Osteocyte (in vitro differentiated cells): ENCODE measurements at places on chromosomes 2 and 18. TPM values are rescaled to one million over a fixed set of nuclear protein-coding genes. Genes with fewer than 3 reads are reported as not detected.

FER1L5 gene
- total RNA-seq, result 0.13 TPM in 1 of 2 replicates, not detected in the other

COL4A3 gene
- total RNA-seq, result 0.32 and 0.57 TPM in 2 replicates

GEN1 gene
- total RNA-seq, result 5.5 and 11.0 TPM in 2 replicates

CD8A gene
- not detected in 2 replicates for total RNA-seq

RFTN2 gene
- total RNA-seq, result 29.4 and 30.6 TPM in 2 replicates

MC5R gene
- not detected in 2 replicates for total RNA-seq

DSG2 gene
- total RNA-seq, result 16.6 and 18.5 TPM in 2 replicates

DNA sequence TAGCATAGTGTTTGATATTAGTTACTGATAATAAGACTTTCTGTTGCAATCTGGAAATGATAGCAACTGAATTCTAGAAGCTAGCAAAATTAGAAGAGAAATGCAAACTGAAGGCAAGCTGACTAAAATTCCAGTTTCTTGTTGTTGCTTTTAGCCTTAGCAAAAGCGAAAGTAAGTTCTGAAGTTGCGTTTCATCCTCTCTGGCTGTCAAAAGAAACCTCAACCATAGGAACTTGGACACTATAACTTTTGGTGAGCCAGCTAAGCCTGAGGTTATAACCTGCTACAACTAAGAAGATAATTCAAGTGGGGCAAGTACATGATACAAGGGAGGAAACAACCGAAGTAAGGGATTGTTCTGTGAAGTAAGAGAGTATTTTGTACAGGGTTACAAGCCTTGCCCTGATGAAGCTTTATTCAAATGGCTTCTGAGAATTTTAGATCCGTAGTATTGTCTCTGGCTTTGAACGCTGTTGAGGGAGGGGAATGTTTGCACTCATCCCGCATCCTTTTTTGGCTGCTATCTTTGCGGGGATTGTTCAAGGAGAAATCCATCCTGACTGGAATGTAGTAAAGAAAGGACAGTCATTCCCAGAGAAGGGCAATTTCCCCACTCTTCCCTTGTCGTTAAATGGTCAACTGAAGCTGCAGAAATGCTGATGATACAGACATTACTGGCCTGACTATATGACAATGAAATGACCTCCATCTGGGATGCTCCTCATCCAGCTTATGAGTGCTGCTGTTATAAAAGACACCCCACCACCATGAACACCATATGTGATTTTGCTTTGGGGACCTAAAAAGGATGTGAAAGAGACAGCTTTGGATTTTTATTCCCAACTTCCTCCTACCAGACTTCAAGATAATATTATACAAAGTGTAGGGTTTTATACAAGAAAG is 7.0 kb upstream of the TMX3 start:
- no peaks in the 10 kb centered on the region for H3K36me3 ChIP-seq
- H3K4me1 ChIP-seq, result peaks cover 6% of the 10 kb centered on the region
- H3K27me3 ChIP-seq, result no peaks in the 10 kb centered on the region
- H3K4me3 ChIP-seq, result peak overlapping the region; percentile 39

- no peak overlapping the region for H3K4me3 ChIP-seq
- no peaks in the 10 kb centered on the region for H3K36me3 ChIP-seq
- H3K4me1 ChIP-seq, result no peaks in the 10 kb centered on the region
- H3K27me3 ChIP-seq, result no peaks in the 10 kb centered on the region
These were observed 881.3 kb downstream of the LRRTM4 start for GRCh38 chr2:76640905-76641304.

GRCh38 chr2:81767187-81767912 is 1462.8 kb upstream of the LRRTM1 start:
- H3K27ac ChIP-seq, result no peak overlapping the region
- no peak overlapping the region for H3K4me3 ChIP-seq
- H3K36me3 ChIP-seq, result no peaks in the 10 kb centered on the region
- no peaks in the 10 kb centered on the region for H3K27me3 ChIP-seq
- no peak for DNase-seq

DNA sequence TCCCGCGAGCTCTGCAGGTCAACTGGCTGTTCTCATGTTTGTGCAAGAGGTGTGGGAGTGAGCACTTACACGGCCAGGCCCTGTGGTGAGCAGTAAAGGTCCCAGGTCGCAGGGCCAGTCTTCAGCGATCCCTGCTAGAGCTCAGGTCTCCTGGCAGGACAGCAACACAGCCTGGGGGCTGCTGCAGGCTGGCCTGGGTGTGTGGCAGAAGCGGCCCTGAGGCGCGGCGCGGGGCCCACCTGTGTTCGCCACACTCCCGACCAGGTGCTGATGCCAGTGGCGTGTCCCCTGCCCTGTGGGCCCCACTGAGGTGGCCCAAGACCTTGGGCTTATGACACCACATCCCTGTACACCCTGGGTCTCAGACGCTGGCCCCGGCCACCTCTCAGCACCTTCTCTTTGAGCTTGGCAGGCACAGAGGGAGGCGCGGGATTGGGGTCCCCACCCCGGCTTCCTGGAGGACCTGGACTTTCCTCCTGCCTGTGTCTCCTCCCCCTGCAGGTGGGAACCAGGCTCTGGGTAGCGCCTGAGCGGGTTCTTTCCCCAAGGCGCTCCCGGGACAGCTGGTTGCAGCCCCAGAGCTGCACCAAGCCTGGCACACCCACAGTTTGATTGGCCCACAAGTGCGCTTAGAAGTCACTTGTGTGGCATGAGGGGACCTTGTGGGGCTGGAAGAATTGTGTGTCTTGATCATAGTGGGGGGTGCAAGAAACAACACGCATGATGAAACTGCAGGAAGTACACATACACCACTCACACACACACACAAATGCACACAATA is 59.2 kb downstream of the TWIST2 start:
- DNase-seq, result no peak
- no peaks in the 10 kb centered on the region for H3K27me3 ChIP-seq
- no peaks in the 10 kb centered on the region for H3K36me3 ChIP-seq

- no peaks in the 10 kb centered on the region for H3K4me1 ChIP-seq
- no peaks in the 10 kb centered on the region for H3K27me3 ChIP-seq
- H3K4me3 ChIP-seq, result no peak overlapping the region
- H3K36me3 ChIP-seq, result no peaks in the 10 kb centered on the region
- no peak overlapping the region for H3K27ac ChIP-seq
- DNase-seq, result no peak
These were observed 245.8 kb downstream of the KCNE4 start for GRCh38 chr2:223297788-223298187.

- H3K36me3 ChIP-seq, result no peaks in the 10 kb centered on the region
- peaks cover 6% of the 10 kb centered on the region for H3K27me3 ChIP-seq
- H3K27ac ChIP-seq, result no peak overlapping the region
- H3K4me1 ChIP-seq, result no peaks in the 10 kb centered on the region
These were observed 393.3 kb upstream of the HNRNPA3 start for GRCh38 chr2:176819306-176819705.

DNA sequence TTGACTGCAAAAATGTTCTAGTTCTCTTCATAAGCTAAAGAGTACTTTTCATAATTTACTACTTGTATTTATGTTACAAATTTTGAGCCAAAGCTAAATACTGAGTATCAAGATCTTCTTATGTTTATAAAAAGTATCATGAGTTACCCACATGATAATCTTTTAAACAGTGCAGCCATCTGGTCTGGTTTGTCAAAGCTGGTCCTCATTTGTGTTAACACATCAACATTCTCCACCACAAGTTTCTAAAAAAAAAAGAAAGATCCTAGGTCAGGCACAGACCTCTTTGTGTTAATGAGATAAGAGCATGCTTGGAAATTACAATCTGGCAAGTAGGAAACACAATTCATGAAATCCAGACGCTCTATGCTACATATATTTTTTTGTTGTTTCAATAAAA is 75.5 kb upstream of the FRZB start:
- H3K4me3 ChIP-seq, result no peak overlapping the region
- DNase-seq, result no peak
- H3K27ac ChIP-seq, result no peak overlapping the region
- H3K27me3 ChIP-seq, result no peaks in the 10 kb centered on the region

GRCh38 chr2:172456002-172456401 is 28.6 kb downstream of the ITGA6 start:
- H3K27me3 ChIP-seq, result peaks cover 5% of the 10 kb centered on the region
- DNase-seq, result no peak
- no peaks in the 10 kb centered on the region for H3K36me3 ChIP-seq

GRCh38 chr2:117308861-117309770 is 505.4 kb upstream of the DDX18 start:
- no peaks in the 10 kb centered on the region for H3K27me3 ChIP-seq
- no peaks in the 10 kb centered on the region for H3K36me3 ChIP-seq
- H3K27ac ChIP-seq, result no peak overlapping the region
- H3K4me3 ChIP-seq, result no peak overlapping the region

DNA sequence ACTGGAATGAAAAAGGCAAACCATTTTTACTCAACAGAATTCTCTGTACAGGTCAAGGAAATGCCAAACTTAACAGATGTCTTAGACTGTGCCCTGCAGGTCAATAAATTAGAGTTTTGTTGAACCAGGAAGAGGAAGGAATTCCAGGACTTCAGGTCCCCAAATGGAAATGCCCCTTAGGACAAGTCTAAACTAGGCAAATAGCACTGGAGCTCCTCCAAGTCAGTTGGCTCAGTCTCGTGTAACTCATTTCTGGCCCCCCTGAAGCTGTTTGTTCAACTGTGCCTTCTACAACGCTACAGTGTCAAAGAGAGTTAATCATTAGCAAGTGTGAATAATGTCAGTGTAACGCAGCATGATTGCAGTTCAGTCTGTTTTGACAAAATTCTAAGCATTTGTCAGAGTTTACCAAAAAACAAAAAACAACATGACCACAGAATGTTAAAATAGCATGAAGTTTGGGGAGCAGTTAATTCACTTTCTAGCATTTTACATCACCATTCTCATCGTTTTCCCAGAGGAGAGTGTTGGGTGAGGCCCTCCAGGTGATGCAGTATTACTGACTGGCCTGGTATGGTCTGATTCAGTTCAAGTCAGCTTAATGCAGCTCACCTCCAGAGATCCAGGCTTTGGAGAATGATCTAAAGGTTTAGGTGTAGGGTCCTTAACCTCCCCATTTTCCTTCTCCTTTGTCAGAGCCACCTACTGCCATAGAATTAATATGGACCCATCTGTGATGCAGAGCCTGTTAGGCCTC is 108.1 kb downstream of the AQP4 start:
- no peaks in the 10 kb centered on the region for H3K36me3 ChIP-seq
- H3K27ac ChIP-seq, result peak overlapping the region; percentile 81
- H3K4me3 ChIP-seq, result no peak overlapping the region
- DNase-seq, result no peak
- H3K27me3 ChIP-seq, result no peaks in the 10 kb centered on the region

GRCh38 chr2:74862020-74862964 is 28.4 kb downstream of the HK2 start:
- peaks cover 38% of the 10 kb centered on the region for H3K4me1 ChIP-seq
- no peak overlapping the region for H3K4me3 ChIP-seq
- DNase-seq, result no peak
- H3K27ac ChIP-seq, result no peak overlapping the region
- H3K36me3 ChIP-seq, result no peaks in the 10 kb centered on the region
- no peaks in the 10 kb centered on the region for H3K27me3 ChIP-seq

GRCh38 chr18:46156124-46156745 is 52.0 kb downstream of the HAUS1 start:
- H3K36me3 ChIP-seq, result peaks cover 2% of the 10 kb centered on the region
- no peak for DNase-seq
- H3K27me3 ChIP-seq, result no peaks in the 10 kb centered on the region
- peak overlapping the region; percentile 58 for H3K27ac ChIP-seq
- no peak overlapping the region for H3K4me3 ChIP-seq
- peaks cover 45% of the 10 kb centered on the region for H3K4me1 ChIP-seq
